ENCODE measurements at places on chromosomes 11 and 22. TPM values are rescaled to one million over a fixed set of nuclear protein-coding genes. Genes with fewer than 3 reads are reported as not detected.

Gene YAP1
- total RNA-seq = 110 TPM

Gene GAL3ST3
- total RNA-seq = 4.5 TPM

Gene ADM2
- total RNA-seq = 0.06 TPM

Gene POTEH
- total RNA-seq = not detected

Gene FAM83F
- total RNA-seq = 1.2 TPM

Gene PHLDA2
- total RNA-seq = 0.30 TPM

Gene DUSP8
- total RNA-seq = 2.9 TPM

Gene SLC22A12
- not detected for total RNA-seq

Gene PTGDR2
- total RNA-seq = 1.9 TPM

Gene CTSF
- 50.2 TPM for total RNA-seq

Gene TFIP11
- 36.0 TPM for total RNA-seq

Gene B4GALNT4
- 27.0 TPM for total RNA-seq

Gene POU2AF2
- not detected for total RNA-seq

Gene OLFML1
- total RNA-seq = 34.9 TPM

Gene TENM4
- 43.6 TPM for total RNA-seq

Gene XKR3
- not detected for total RNA-seq

Gene CD6
- 0.61 TPM for total RNA-seq

Gene DEFB108B
- total RNA-seq = not detected

Gene TPBGL
- total RNA-seq = 0.11 TPM

Gene HBG2
- total RNA-seq = 14,331 TPM

Gene FAM181B
- total RNA-seq = 25.8 TPM

Gene LYVE1
- total RNA-seq = 44.8 TPM

Gene TMEM191C
- total RNA-seq = 4.7 TPM

Gene SUSD2
- total RNA-seq = 11.2 TPM

Gene CARD10
- total RNA-seq = 12.6 TPM

Gene OPCML
- total RNA-seq = 51.1 TPM

Gene PTPRCAP
- total RNA-seq = 0.40 TPM

Gene DTX4
- 28.3 TPM for total RNA-seq

Gene MOV10L1
- total RNA-seq = 3.3 TPM

Gene OR52A1
- not detected for total RNA-seq

Gene KCNA4
- total RNA-seq = 18.0 TPM

Gene EHF
- total RNA-seq = 0.50 TPM

Gene KRTAP5-9
- not detected for total RNA-seq

Gene FADS1
- total RNA-seq = 63.6 TPM

Gene MAML2
- total RNA-seq = 18.6 TPM

Gene LMO1
- 1.8 TPM for total RNA-seq

Gene SYT7
- total RNA-seq = 31.1 TPM

Gene OR6A2
- total RNA-seq = 0.89 TPM

Gene NCAM1
- 305 TPM for total RNA-seq

Gene TCN1
- not detected for total RNA-seq

Gene LDLRAD3
- total RNA-seq = 25.6 TPM

Gene SOX6
- total RNA-seq = 31.3 TPM

Gene TREH
- total RNA-seq = not detected

Gene USP28
- total RNA-seq = 27.6 TPM

Gene PACSIN3
- 7.9 TPM for total RNA-seq

Gene OR2AT4
- 0.10 TPM for total RNA-seq

Gene OR2AG1
- not detected for total RNA-seq

Gene GPHA2
- total RNA-seq = 0.59 TPM

Gene HMOX1
- total RNA-seq = 16.5 TPM

Gene TEX12
- total RNA-seq = 0.17 TPM

Gene TTC17
- total RNA-seq = 107 TPM

Gene NLRP6
- not detected for total RNA-seq

Data from spinal cord (tissue), 10 donors.